ENCODE measurements at places on chromosomes 1 and 21.

DNA sequence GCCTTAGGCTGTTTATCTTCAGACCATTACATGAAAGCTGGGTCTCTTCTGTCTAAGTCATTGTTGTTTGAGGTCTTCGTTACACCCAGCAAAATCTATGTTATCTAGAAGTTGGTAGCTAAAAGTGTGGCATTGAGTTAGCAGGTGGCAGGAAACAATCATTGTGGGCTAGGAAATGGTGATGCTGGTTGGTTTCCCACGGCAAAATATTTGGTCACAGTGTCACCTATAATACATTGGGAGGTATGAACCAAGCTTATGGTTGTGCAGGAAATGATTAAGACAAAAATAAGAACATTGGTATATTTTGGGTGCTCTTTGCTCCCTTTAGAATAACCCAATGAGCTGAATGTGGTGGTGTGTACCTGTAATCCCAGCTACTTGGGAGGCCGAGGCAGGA lies 169.7 kb downstream of the TRIM33 start:
- H3K27ac ChIP-seq, result no peak overlapping the region
- no peak overlapping the region for H3K4me3 ChIP-seq
- no peak for DNase-seq
- H3K27me3 ChIP-seq, result peaks cover 3% of the 10 kb centered on the region
- H3K36me3 ChIP-seq, result no peaks in the 10 kb centered on the region

GRCh38 chr1:170063109-170063826 lies 11.2 kb downstream of the KIFAP3 start:
- no peak overlapping the region for H3K4me3 ChIP-seq
- H3K27ac ChIP-seq, result no peak overlapping the region
- no peaks in the 10 kb centered on the region for H3K4me1 ChIP-seq
- DNase-seq, result no peak
- H3K27me3 ChIP-seq, result no peaks in the 10 kb centered on the region
- no peaks in the 10 kb centered on the region for H3K36me3 ChIP-seq

DNA sequence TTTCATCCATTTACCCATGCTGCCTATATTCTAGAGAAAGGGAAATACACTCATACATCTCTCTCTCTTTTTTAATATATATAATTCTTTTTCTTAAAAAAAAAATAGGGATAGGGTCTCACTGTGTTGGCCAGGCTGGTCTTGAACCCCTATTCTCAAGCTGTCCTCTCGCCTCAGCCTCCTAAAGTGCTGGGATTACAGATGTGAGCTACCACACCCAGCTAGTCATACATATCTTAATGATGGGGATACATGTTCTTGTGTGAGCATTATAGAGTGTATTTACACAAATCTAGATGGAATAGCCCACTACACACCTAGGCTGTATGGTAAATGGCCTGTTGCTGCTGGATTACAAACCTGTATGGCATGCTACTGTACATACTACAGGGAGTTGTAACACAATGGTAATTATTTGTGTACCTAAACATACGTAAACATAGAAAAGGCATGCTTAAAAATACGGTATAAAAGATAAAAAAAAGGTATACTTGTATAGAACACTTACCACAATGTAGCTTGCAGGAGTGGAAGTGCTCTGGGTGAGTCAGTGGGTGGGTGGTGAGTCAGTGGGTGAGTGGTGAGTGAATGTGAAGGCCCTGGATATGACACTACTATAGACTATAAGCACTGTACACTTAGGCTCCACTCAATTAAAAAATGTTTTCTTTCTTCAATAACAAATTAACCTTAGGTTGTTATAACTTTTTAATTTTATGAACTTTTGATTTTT lies 72.9 kb downstream of the IVNS1ABP start:
- H3K27me3 ChIP-seq, result no peaks in the 10 kb centered on the region
- no peaks in the 10 kb centered on the region for H3K4me1 ChIP-seq
- no peak overlapping the region for H3K27ac ChIP-seq
- H3K36me3 ChIP-seq, result no peaks in the 10 kb centered on the region
- no peak overlapping the region for H3K4me3 ChIP-seq
- no peak for DNase-seq

DNA sequence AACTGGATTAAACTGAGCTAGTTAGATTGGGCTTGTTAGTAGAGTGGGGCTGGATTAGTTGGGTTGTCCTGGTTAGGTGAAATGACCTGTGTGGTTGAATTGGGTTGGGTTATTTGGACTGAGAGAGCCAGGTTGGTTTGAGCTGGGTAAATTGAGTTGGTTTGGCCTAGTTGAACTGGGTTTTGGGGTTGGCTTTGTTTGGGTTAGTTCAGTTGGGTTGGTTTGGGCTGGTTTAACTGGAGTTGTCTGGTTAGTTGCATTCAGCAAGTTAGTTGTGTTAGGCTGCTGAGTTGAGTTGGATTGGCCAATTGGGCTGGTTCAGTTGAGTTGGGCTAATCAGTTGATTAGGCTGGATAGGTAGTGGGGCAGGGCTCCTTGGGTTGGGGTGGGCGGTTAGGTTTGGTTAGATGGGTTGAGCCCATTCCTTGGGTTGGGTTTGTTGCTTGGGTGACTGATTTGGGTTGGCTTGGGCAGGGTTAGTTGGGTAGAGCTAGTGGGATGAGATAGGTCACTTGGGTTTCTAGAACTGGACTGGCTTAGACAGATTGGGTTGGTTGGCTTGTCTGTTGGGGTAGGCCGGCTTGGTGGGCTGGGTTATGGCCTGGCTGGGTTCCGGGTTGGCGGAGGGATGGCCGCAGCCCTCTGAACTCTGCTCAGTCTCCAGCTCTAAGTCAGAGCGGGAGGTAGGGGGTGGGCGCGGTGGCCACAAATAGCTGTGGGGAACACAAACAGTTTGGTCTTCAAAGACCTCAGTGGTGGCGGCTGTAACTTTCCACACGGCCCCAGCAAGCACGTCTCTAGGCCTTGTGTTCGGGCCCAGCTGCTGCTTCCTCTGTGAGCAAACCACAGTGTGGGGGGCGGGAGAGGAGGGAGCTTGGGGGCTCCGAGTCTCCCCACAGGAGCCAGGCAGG lies 67.2 kb upstream of the RUNX3 start:
- H3K4me1 ChIP-seq, result no peaks in the 10 kb centered on the region
- no peaks in the 10 kb centered on the region for H3K36me3 ChIP-seq
- no peaks in the 10 kb centered on the region for H3K27me3 ChIP-seq
- no peak for DNase-seq
- no peak overlapping the region for H3K4me3 ChIP-seq
- no peak overlapping the region for H3K27ac ChIP-seq

DNA sequence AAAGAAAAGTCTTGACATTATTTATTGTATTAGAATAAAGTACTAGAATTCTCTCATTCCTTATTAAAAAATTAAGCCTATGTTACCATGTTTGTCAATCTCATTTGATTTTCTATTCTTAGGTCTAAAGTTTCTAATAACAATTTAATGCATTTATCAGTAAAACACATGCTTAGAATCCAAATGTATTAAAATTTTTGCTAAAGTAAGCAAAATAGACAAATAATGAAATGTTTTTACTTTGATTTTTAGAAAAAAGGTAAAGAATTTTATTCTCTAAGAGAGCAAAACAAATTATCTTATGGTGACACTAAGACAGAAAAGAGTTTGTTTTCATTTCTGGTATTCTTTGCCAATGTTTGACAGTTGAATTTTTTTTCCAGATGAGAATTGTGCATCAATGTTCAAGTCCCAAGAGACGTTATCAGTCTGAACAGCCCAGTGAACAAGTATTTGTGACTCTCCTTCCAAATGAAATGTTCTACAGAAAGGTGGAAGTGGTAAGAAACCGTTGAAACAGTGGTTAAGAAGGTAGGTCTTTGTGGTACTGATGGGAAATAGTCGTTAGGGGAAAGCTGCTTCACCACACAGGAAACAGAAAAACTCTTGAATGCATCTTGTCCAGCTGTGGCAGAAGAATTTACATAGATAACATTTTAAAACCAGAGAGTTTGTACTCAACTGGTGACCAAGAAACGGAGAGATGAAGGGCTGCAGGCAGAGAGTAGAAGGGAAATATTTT lies 402.5 kb downstream of the PTPRC start:
- H3K27ac ChIP-seq, result no peak overlapping the region
- no peaks in the 10 kb centered on the region for H3K27me3 ChIP-seq
- no peak for DNase-seq
- H3K4me1 ChIP-seq, result no peaks in the 10 kb centered on the region
- H3K4me3 ChIP-seq, result no peak overlapping the region

DNA sequence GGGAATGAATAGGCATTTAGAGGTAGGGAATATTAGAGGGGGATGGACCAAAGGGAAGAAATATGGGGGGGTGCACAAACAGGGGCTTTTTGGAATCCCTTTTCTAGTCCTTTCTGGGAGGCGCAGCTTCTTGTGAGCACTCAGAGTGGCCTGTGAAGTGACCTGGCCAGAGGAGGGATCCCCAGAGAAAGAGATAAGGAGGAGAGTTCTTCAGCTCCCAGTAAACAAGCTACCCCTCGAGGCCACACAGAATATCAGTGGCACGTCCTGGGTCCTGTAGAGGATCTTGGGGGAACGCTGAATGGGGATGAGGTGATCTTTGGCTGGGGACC lies 19.4 kb downstream of the VANGL2 start:
- H3K4me3 ChIP-seq, result no peak overlapping the region
- H3K36me3 ChIP-seq, result no peaks in the 10 kb centered on the region
- H3K27ac ChIP-seq, result no peak overlapping the region
- H3K27me3 ChIP-seq, result peaks cover 2% of the 10 kb centered on the region

DNA sequence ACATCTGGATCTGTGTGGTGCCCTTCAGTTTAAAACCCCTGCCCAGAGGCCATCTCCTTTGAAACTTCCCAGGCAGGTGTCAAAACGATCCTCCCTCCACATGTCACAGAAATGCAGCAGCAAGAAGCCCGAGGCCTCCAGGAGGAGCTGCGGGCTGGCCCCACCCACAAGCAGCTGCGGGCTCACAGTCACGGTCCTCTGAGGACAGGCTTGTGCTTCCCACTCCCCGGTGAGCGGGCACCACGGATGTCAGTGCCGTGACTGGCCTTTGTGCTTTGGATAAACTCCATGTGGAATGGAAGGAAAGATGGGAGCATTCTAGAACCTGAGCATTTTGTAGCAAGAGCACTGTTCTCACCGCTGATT lies 65.8 kb downstream of the SIK1 start:
- H3K27me3 ChIP-seq, result no peaks in the 10 kb centered on the region
- H3K4me3 ChIP-seq, result no peak overlapping the region
- H3K4me1 ChIP-seq, result no peaks in the 10 kb centered on the region
- no peak for DNase-seq
- no peak overlapping the region for H3K27ac ChIP-seq

- no peaks in the 10 kb centered on the region for H3K27me3 ChIP-seq
- H3K4me1 ChIP-seq, result no peaks in the 10 kb centered on the region
- H3K36me3 ChIP-seq, result no peaks in the 10 kb centered on the region
- H3K4me3 ChIP-seq, result no peak overlapping the region
- no peak for DNase-seq
Measured at GRCh38 chr1:39065542-39065941, 39.4 kb downstream of the NDUFS5 start.

DNA sequence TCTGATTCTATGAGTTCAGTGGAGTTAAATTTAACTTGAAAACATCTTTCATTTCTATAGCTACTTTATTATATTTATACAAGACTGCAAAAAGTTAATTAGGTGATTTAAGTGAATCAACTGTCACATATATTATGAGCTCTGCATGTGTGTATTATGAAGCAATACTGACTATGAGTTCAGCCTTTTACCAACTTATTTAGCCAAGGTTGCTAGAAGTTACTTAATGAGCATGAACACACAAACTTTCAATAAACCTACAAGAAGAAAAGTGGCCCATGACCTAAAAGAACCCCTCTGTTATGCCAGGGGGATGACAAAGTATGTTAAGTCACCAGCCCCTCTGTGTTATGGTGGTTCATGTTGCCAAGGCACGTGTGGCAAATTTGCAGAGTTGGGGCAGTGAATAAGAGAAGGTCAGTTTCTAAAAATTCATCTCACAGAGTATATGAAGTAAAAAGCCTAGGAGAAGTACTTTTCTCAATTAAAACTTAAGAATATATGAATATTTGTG lies 86.7 kb upstream of the LYPLAL1 start:
- no peaks in the 10 kb centered on the region for H3K36me3 ChIP-seq
- no peaks in the 10 kb centered on the region for H3K27me3 ChIP-seq
- no peak overlapping the region for H3K4me3 ChIP-seq
- no peaks in the 10 kb centered on the region for H3K4me1 ChIP-seq
- DNase-seq, result no peak
- H3K27ac ChIP-seq, result no peak overlapping the region

- no peak overlapping the region for H3K4me3 ChIP-seq
- no peaks in the 10 kb centered on the region for H3K36me3 ChIP-seq
- no peaks in the 10 kb centered on the region for H3K4me1 ChIP-seq
- H3K27ac ChIP-seq, result no peak overlapping the region
Measured at GRCh38 chr1:38735651-38736161, 123.9 kb downstream of the RRAGC start.

DNA sequence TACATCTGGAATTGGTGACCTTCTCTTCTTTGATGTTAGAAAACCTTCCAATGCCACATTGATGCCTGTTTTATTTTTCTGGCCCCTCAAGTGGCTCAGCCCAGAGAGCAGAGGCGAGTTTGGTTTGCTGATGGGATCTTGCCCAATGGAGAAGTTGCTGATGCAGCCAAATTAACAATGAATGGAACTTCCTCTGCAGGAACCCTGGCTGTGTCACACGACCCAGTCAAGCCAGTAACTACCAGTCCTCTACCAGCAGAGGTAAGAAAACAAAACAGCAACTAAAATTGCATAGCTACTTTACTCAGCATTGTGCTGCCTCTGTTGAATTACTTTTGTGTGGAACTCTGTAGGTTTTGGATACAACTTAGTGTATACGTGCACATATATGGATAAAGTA lies 97.6 kb downstream of the CC2D1B start:
- no peak overlapping the region for H3K27ac ChIP-seq
- peaks cover 2% of the 10 kb centered on the region for H3K4me1 ChIP-seq
- no peaks in the 10 kb centered on the region for H3K36me3 ChIP-seq
- H3K4me3 ChIP-seq, result no peak overlapping the region
- H3K27me3 ChIP-seq, result no peaks in the 10 kb centered on the region

DNA sequence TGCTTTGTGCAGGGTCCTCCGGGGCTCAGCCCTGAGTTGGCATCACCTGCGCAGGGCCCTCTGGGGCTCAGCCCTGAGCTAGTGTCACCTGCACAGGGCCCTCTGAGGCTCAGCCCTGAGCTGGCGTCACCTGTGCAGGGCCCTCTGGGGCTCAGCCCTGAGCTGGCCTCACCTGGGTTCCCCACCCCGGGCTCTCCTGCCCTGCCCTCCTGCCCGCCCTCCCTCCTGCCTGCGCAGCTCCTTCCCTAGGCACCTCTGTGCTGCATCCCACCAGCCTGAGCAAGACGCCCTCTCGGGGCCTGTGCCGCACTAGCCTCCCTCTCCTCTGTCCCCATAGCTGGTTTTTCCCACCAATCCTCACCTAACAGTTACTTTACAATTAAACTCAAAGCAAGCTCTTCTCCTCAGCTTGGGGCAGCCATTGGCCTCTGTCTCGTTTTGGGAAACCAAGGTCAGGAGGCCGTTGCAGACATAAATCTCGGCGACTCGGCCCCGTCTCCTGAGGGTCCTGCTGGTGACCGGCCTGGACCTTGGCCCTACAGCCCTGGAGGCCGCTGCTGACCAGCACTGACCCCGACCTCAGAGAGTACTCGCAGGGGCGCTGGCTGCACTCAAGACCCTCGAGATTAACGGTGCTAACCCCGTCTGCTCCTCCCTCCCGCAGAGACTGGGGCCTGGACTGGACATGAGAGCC lies 22.7 kb downstream of the COL6A1 start:
- no peaks in the 10 kb centered on the region for H3K36me3 ChIP-seq
- DNase-seq, result no peak
- H3K27me3 ChIP-seq, result no peaks in the 10 kb centered on the region

Data from Panc1 (cell line).